CD8-positive, alpha-beta T cell (primary cell): ENCODE measurements at places on chromosomes 13 and 19.

GRCh38 chr19:6662702-6663101, 7.3 kb downstream of the TNFSF14 start:
- DNase-seq: no peak

GRCh38 chr19:19492026-19492610, 23.2 kb downstream of the TSSK6 start:
- no peak for DNase-seq

- no peak for DNase-seq
Observed at GRCh38 chr13:98180092-98180491, 3.0 kb upstream of the RNF113B start.

- DNase-seq: no peak
Observed at GRCh38 chr19:10776900-10777650, 58.9 kb downstream of the TMED1 start.

DNA sequence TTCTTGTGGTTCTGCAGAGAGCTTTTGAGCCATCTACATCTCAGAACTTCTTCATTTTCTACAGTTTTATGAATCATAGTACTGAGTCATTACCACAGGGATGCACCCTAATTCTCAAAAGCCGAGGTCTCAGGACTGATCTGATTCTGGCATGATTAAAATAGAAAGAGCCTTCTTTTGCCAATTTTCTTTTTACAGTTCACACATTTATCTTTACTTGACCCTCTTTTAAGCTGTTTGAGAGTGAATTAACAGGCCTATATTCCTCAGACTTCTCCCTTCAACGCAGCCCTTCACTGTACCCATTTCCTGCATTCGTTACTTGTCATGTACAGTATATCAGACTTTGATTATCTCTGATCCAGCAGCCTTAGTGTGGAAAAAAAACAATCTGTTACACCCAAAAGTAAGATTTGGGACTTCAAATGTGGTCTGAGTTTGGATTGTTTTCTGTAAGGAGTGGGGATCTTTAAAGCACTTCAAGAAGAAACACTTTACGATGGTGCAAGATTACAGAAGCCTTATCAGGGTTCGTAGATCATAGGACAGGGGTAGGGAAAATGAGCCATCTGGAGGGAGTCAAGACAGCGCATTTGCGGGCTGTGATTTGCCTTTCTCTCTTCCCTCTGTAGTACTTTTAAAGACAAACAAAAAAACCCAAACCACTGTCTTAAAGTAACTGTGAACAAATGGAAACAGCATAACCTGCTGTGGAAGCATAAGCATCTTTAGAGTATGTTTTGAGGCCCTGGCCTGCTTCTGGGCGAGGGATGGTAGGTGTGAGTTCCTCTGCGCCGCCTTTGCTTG, 15.3 kb upstream of the GPR183 start:
- DNase-seq: peak; percentile 69

DNA sequence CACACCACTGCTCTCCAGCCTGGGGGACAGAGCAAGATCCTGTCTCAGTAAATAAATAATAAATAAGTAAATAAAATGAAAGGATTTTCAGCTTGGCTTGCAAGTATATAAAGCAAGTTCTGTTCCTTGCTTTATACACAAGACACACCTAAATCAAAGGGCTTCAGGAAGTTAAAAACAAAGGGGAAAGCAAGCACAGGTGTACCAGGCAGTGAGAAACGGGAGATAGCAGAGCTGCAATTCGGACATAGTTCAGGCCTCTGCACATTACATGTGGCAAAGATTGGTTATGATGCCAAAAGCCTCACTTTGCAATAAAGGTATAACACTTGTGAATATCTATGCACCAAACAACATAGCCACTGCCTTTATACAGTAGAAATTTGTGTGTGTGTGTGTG, 47.5 kb downstream of the MYO9B start:
- no peak for DNase-seq

DNA sequence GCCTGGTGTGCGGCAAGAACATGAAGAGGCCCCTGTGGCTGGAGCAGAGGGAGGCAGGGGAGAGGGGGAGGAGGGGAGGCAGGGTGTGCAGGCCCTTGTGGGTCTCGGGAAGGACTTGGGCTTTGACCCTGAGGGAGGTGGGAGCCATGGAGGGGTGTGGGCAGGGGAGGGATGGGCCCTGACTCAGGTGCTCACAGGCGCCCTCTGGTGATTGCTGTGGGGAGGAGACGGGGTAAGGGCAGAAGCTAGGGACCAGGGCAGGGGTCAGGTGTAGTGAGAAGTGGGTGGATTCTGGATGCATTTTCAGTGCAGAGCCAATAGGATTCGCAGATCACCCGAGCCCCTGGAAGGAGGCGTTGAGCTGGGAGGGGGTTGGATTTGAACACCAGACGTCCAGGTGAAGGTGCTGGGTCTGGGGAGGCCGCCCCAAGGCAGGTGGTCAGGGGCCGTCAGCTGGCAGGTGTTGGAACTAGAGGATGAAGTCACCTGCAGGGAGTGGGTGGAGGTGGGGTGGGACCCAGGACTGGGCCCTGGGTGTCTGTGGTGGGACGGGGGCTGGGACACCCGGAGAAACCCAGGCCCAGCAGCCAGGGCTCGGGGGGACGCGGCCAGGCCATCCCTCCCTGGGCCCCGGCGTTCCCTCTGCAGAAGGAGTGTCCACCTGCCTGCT, 185.4 kb downstream of the KDM4B start:
- peak; percentile 25 for DNase-seq

DNA sequence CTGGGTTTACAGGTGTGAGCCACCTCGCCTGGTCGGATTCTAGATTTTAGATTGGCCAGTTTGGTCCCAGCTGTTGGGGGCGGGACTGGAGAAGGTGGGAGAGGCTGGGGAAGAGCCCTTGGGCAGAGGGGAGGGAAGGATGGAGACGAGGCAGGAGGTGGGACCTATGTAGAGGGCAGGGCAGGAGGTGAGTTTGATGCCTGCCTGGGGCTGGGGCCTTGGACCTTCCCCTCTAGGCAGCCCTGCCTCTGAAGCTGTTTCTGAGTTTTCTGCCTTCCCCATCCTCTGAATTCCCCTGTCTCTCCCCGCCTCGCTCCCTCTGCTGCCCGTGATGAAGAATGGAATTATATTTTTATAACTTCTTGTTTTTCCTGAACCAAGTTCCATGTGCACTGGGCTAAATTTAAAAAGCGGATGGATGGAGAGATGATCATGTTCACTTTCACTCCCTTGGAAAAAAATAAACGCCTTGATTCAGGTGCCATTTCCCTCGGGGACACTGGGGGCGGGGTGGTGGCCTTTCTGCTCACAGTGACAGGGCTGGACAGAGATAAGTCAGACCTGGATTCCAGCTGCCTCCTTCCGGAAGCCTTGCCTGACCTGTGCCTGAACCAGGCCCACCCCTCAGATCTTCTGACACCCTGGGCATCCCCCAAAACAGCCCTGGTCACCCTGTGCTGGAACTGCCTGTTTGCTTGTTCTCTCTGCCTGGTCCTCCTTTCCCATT, 16.5 kb upstream of the TNFAIP8L1 start:
- no peak for DNase-seq

DNA sequence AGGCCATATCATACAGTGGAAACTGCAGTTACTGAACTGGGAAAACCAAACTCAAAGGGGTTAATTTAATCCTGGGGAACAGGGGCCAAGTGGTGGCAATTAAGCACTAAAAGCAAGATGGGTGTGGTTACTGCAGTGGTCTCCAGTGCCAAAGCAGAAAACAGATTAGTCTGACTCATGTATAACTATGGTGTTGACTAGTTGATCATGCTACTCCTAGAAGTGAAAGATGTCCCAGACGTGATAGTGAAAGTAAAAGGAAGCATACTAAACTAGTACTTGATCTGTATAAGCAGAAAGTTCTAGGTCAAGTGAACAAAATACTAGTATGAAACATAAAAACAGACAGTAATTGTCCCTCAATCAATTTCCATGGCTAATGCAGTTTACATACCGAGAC, 360.0 kb upstream of the SLITRK5 start:
- no peak for DNase-seq

DNA sequence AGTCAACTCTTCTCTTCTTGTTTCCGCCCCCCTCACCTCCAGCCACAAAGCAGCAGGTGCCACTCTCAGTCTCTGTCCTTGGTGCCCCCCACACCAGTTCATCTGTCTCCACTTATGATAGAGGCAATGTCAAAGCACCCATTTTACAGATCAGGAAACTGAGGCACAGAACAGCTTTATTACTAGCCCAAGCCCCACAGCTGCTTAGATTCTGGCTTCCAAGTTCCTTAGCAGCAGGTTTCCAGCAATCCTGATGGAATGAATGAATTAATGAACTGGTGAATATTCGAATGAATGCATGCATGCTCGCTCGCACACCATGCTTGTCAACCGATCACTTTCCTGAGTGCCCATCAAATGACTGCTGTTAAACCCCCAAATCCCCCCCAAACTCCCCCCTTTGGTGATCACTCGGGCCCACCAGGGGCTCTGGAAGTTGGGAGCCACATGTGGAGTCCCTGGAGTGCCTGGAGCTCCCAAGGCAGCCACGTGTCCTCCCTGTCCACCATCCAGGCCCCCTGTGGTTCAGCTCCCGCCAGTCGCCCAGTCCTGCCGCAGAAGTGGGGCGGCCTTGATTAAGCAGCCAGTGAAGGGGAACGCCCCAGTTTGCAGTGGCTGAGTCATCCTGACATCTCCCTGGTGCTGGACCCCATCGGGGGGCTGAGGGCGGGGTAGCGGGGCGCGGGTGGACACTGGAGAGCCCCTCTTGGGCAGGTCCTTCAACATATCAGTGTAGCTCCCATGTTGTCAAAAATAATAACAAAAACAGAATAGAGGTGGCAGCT, 6.8 kb downstream of the PTPRS start:
- no peak for DNase-seq

- no peak for DNase-seq
Observed at GRCh38 chr19:51688671-51689571, 4.2 kb upstream of the SPACA6 start.

GRCh38 chr13:38664906-38665305, 22.0 kb upstream of the FREM2 start:
- no peak for DNase-seq

DNA sequence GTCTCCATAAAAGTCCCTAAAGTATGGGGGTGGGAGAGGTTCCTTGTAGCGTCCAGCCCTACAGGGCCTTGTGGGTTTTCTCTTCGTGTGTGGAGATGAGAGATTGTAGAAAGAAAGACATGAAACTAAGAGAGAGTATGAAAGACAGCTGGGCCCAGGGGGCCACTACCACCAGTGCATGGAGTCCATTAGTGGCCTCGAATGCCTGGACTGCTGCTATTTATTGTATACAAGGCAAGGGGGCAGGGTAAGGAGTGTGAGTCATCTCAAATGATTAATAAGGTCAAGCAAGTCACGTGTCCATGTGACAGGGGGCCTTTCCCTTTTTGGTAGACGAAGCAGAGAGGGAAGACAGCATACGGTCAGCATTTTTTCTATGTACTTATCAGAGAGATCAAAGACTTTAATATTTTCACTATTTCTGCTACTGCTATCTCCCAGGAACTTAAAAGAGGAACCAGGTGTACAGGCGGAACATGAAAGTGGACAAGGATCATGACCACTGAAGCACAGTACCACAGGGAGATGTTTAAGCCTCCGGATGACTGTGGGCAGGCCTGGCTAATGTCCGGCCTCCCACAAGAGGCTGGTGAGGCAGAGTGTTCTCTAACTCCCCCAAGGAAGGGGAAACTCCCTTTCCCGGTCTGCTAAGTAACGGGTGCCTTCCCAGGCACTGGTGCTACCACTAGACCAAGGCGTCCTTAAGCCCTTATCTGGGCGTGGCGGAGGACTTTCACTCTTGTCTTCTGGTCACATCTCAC, 25.5 kb downstream of the FGF21 start:
- DNase-seq: no peak

GRCh38 chr13:73055813-73056564, 2.8 kb upstream of the KLF5 start:
- no peak for DNase-seq

DNA sequence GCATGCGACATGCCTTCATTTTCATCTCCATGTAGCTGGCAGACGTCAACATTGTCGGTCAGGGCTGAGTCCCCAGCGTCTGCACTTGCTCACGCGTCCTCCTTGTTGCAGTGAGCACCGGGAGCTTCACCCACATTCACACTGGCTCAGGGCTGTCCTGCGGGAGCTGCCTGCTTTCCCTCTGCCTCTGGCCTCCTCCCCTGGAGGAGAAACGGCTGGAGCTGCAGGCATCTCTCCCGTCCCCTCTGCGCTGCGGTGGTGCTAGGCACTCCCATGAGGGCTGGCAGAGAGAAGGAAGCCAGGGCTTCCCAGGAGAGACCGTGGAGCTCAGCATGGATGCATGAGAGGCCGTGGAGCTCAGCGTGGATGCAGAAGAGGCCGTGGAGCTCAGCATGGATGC, 18.4 kb upstream of the TMEM255B start:
- DNase-seq: no peak

DNA sequence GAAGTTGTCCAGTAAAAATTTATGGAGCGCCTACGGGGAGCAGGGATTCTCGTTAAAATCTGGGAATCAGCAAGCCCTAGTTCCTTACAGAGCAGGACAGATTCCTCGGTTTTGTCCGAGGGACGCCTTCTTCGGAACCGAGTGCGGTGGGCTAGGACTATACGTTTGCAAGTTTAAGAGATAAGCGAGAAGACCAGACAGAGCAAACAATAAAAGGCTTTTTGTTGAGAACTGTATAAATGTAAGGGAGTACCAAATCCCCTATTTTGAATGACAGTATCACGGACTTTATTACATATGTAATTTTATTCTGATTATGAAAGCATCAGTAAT, 971 bp upstream of the ANKRD10 start:
- DNase-seq: no peak

DNA sequence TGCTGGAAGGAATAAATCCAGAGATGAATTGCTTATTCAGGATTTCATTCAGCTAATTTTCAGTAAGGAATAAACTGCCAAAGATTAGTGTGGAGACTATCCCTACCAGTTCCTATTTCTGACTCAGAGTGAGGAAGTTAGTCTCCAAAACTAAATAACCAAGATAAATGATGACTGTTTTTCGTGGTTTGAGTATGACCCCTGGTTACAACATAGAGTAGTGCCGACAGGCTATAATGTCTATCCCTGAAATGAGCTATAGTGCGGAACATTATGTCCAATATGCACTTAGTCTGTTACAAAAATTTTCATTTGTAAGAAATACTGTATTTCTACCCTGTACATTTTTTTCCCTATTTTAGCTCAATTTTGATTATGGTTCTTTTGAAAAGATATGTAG, 51.4 kb downstream of the NBEA start:
- no peak for DNase-seq

DNA sequence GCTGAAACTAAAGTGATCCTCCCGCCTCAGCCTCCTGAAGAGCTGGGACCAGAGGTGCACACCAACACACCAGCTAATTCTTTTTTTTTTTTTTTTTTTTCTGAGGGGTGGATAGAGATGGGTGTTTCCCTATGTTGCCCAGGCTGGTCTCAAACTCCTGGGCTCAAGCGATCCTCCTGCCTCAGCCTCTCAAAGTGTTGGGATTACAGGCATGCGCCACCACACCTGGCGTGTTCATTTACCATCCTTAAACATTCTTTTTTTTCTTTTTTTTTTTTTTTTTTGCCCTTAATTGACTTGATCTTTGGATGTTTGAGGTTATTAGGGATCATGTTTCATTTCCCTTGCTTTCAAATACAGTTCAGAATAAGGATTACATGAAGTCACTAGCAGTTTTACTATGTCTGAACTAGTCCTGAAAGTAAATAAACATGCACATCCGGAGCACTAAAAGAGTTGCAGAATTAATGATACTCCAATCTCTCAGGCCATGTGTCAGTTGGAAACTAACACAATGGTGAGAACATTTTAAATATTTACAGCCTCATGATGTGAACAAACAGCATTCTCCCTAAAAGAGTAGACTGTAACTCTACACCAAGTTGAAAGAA, 10.2 kb downstream of the UTP14C start:
- no peak for DNase-seq

- DNase-seq: no peak
Observed at GRCh38 chr13:109281903-109282635, 504.3 kb downstream of the IRS2 start.

GRCh38 chr13:97234742-97235141, 12.6 kb downstream of the MBNL2 start:
- no peak for DNase-seq
